ENCODE measurements at places on chromosomes 16 and 17.

DNA sequence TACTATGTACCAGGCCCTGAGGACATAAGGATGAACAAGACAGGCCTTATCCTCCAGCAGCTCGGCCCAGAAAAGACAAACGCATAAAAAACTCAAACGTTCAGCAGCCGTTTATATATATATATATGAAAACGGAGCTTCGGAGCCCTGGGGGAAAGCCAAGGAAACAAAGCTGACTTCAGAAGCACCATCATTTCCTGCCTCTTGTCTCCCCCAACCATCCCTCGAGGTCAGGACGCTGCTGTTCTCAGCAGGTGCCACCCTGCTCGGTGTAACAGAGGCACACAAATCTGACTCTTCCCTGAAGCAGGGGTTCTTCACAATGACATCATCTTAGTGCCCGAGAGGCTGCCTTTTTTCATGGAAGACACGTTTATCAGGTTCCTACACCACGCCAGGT lies 146.9 kb downstream of the ZNF423 start:
- no peak for DNase-seq

DNA sequence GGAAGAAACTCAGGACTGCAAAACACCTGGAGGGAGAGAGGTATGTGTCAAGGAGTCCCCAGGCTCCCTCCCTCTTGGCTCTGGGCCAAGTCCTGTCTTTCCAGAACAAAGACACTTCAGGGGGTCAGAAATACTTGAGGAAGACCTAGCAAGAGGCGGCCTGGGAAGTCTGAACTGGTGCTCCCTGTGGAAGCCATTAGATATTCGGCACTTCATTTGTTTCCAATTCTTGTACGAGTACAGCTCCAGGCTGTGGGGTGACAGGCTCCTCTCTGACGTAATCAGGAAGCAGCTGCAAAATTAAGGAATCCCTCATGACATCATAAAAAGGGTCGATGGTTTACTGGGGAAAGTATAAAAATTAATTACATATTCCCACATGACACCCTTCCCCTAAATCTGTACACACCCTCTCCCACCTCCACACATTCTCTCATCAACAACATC lies 108.7 kb downstream of the SMG6 start:
- no peak for DNase-seq

DNA sequence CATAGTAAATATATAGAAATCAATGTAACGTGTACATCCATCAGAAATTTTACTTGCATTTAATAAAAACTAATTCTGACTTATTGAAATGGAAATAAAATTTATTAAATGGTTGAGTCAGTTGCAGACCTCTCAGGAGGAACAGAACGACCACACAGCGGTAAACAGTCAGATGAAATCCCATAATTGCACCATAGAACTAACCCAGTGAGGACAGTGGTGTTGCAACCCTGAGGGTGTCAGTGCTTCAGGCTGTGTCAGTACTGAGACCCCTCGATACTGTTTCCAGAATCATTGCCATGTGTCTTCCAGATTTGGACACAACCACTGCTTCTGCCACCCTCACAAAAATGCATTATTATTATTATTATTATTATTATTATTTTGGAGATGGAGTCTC lies 29.0 kb upstream of the SSTR2 start:
- DNase-seq = no peak

DNA sequence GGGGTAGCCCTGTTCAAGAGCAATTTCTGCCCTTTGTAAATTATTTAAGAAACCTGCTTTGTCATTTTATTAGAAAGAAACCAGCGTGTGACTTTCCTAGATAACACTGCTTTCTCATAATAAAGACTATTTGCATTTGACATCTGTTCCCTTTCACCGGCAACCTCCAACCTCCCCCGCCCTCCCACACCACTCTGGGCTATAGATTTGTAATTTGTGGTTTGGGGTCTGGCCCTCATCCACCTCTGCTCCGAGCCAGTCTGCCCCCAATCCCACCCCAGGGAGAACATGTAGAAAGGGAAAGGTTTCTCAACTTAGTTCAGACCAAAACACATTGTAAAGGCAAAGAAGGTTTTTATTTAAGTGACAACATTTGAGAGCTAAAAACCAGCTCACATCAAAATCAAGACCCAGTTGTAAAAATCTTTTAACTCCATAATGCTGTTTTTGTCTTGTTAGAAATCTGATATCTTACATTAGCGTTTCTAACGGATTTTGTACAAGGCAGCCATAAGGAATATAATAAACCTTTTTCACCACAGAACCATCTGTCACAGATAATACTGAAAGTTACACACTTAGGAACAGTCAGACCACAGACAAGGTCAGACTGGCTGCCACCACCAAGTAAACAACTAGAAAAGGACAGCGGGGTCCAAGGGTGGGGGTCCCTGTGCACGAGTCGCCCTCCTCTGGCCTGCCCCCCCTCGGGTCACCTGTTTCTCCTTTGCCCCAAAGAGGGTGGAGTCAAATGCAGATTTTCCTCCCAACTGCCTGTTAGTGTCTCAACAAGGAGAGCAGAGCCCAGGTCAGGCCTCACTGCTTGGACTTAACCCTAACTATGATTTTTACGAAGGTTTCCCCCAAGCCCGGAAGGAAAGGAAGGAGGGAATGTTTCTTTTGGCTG lies 6.9 kb downstream of the PIMREG start:
- DNase-seq = peak; percentile 28

GRCh38 chr16:58026139-58026704 lies 668 bp downstream of the MMP15 start:
- no peak for DNase-seq

- no peak for DNase-seq
Measured at GRCh38 chr17:7094652-7095019, 14.6 kb upstream of the CLEC10A start.

GRCh38 chr17:19331543-19332245 lies 30.8 kb downstream of the B9D1 start:
- DNase-seq = no peak

- no peak for DNase-seq
Measured at GRCh38 chr17:64147110-64148016, 17.4 kb upstream of the ERN1 start.

- DNase-seq = no peak
Measured at GRCh38 chr17:77736721-77737120, 221.8 kb upstream of the TNRC6C start.

DNA sequence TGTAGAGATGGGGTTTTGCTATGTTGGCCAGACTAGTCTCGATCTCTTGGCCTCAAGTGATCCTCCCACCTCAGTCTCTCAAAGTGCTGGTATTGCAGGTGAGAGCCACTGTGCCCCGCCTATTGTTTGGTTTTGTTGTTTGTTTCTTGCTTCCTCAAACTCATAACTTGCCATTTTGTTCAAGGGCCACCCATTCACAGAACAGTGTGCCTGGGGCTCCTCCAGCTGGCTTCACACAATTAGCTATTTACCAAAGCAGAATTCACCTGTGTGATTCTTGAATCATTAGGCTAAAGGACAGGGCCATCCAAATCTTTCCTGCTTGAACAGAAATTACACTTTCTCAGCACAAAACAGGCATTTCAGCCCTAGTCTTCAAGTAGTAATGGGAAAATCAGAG lies 7.2 kb downstream of the ABHD15 start:
- DNase-seq = no peak

- DNase-seq = no peak
Measured at GRCh38 chr16:3566990-3567389, 10.2 kb downstream of the NLRC3 start.

DNA sequence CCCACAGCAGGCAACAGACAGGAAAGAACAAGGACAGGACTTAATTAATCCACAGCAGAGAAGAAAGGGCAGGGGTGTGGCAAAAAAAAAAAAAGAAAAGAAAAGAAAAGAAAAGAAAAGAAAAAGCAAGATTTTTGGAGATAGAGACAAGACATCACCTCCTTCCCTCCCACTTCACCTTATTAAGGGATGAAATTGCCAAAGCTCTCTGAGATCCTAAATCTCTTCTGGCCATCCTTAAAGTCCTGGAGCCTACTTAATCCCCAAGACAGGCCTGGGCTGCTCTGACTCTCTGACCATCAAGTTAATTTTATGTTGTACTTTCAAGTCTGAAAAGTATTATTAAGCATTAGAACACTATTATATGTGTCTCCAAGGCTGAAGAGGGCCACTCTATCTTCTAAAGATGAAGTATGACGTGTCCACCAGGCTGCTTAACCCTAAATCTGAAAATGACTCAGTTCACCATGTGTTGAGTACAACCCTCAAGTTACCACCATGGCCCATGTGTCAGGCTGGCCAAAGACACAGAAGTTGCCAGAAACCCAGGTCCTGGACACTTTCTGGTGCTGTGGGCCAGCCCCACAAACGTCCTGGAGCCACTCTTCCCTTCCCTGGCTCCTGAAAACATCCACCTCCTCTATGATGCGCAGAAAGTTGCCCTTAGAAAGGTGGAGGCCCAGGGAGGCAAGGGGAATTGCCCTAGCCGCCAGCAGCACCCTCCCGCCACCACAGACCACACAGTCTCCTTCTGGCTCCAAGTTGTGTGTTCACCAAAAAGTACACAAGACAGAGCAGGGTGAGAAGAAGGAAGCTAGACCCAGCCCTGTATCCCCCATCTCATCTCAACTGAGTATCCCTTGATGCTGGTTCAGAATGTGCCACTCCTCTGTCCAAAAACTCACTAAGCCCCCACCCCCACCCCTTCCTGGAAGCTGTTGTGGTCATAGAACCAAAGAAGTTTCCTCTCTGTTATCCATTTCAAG lies 2.7 kb downstream of the SOCS1 start:
- no peak for DNase-seq

- no peak for DNase-seq
Measured at GRCh38 chr17:6139447-6139832, 69.3 kb downstream of the WSCD1 start.
